ENCODE measurements at places on chromosomes 16 and 17. TPM values are rescaled to one million over a fixed set of nuclear protein-coding genes. Genes with fewer than 3 reads are reported as not detected.

Gene CPHXL2
- not detected for polyA plus RNA-seq

Gene KRT27
- not detected for polyA plus RNA-seq

Gene SLC16A13
- not detected for polyA plus RNA-seq

Gene INO80E
- 106 TPM for polyA plus RNA-seq

Gene CLEC19A
- not detected for polyA plus RNA-seq
